RPMI7951 (cell line): ENCODE measurements at places on chromosomes 4 and X.

DNA sequence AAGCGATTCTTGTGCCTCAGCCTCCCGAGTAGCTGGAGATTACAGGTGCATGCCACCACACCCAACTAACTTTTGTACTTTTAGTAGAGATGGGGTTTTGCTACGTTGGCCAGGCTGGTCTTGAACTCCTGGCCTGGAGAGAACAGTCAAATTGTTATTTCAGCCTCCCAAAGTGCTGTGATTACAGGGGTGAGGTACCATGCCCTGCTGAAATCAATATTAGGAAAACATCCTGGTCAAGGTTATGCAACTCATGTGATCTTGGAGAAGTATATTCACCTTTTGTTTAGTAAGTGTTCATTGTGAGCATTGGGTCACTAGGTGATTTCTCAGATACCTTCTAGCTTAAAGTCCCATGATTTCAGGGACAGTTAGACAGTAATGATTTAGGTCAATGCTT, 167.8 kb downstream of the AASDH start:
- no peak for DNase-seq

- peak; percentile 88 for DNase-seq
These were observed 286.3 kb upstream of the AGA start for GRCh38 chr4:177728361-177729152.

DNA sequence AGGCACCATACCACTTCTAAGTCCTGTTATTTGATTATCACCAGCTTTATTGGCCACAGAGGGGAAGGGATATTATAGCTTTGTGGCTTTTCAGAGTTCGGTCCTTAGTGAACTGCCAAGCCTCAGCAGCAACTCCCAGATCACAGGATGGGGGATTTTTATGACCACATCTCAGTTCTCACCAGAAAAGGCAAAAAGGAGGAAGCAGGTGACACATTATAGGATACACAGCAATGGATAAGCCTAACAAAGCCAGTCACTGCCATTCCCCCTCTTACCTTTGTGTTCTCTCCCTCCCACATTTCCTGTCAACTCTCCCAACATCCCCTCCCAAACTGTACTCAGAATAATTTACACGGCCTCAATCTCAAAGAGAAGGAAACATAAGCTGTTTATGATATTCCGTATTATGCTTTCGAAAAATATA, 142.8 kb downstream of the MGST2 start:
- DNase-seq, result no peak

DNA sequence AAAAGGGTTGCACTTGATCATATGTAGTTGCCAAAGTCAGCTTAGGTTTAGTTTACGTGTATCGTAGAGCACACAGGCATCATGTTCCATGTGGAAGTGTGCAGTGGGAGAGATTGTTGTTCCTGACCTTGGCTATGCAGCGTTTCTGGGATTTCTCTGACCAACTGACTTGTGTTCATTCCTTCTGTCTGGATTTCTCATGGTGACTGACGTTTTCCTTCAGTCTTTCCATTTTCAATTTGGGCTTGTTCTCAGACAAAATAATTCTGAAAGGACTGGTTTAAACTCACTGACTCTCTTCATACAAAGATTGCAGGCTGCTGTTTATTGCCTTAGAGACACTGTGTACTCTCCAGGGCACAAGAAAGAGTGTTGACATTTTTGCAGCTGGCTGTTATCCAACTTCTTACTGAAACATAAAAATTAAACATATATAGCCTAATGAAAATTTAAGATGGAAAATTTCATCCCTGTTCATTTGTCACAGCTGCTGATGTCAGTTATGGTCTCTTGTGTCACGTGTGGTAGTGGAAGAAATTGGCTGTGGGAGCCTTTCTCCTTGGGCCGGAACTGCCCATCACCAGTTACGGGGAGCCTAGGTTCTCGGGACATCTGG, 95.4 kb downstream of the TNIP2 start:
- DNase-seq, result no peak

DNA sequence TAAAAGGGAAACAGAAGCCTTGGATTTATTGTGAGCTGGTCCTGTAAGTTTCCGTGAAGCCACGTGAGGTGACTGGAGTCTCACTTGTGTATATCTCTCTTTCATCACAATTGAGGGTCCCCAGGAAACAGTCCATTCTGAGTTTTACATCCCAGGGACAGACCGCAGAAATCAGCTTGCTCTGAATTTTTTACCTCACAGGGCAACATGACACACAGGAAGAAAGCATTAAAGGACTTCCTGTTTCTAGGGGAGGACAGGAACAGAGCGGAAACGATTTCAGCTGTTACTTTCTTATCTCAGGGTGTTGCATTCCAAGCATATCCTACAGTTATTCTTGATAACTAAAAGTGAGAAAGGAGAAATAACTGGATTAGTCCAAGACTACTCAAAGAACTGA, 553.5 kb downstream of the TRAM1L1 start:
- DNase-seq, result no peak

- no peak for DNase-seq
These were observed 87.2 kb upstream of the TFDP3 start for GRCh38 chrX:133305348-133305747.

GRCh38 chrX:121260596-121261240, 213.3 kb downstream of the GLUD2 start:
- peak; percentile 6 for DNase-seq

DNA sequence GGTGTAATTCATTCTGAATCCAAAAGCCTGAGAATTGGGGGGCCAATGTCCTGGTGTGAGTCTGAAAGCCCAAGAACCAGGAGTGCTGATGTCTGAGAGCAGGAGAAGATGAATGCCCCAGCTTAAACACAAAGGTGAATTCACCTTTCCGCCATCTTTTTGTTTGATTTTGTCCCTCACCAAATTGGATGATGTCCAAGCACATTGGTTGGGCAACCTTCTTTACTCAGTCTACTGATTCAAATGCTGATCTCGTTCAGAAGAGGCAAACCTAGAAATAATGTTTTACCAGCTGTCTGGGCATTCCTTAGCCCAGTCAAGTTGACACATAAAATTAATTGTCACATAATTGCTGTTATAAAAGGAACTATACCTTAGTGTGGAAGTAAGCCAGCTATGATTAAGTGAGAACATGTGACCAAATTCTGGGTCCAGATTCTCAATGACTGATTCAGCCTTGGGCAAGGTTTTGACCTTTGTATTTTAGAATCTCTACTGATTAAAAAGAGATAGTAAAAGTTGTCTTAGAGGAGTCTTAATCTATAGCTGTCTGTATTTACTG, 34.5 kb upstream of the SLC4A4 start:
- no peak for DNase-seq

DNA sequence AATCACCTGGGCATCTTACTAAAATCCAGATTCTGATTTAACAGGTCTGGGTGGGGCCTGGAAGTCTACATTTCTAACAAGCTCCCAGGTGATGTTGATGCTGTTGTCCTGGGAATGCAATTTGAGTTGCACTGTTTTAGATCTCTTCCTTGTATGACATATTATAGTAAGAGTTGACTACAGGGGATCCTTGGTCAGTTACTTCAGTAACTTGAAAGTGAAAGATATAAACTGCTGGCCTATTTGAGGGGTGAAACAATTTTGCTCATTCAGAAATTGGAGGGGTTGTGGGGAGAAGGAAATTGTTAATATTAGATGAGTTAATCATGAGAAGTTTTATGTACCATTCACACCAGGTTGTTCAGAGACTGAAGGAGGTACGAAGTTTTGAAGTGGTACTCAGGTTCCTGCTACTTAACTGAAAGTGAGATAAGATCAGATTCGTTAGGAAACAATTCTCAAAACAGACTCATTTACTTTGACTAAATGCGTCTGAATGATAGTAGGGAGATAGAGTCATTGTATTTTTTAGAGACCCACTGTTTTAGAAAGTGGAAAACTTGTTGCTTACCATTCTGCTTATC, 12.5 kb downstream of the SH2D1A start:
- DNase-seq, result no peak

- no peak for DNase-seq
These were observed 93.1 kb downstream of the ANTXR2 start for GRCh38 chr4:79979785-79980437.

- DNase-seq, result no peak
These were observed 1087.4 kb upstream of the SLIT2 start for GRCh38 chr4:19164334-19164733.

- no peak for DNase-seq
These were observed 57.3 kb downstream of the ABCG2 start for GRCh38 chr4:88101165-88101564.

DNA sequence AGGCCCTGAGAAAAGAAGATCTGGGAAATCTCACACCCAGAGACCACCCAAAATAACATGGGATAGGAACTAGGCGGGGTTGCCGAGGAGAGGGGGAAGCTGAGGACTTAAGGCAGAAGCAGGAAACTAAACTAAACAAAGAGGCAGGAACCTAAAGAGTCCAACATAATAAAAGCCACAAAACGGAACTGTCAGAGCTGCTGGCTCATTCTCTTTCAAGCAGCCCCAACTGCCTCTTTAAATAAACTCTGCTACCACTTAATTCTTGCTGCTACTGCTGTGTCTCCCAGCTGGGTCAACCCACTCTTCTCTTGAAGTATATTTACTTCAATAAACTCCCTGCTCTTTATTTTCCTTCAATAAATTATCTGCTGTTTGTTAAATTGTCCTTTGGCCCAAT, 44.5 kb downstream of the MAGEB16 start:
- no peak for DNase-seq

GRCh38 chr4:168384437-168385141, 66.0 kb upstream of the DDX60 start:
- DNase-seq, result peak; percentile 54

DNA sequence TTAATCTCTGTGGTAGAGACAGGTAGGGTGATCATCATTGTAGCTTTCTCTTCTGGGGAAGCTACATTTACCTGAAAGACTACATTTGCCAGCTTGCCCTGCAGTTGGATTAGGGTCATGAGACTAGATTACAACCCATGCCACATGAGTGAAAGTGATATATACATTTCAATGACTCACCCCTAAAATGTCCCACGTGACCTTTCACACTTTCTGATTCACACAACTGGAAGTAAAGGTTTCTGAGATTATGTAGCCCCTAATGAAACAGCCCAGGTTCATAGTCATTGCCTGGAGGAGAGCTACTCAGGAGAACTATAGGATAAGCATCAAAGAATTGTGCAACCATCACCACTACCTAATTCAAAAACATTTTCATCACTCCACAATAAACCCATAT, 17.8 kb downstream of the PDCL2 start:
- no peak for DNase-seq

GRCh38 chr4:154120690-154121345, 331.9 kb upstream of the SFRP2 start:
- no peak for DNase-seq

DNA sequence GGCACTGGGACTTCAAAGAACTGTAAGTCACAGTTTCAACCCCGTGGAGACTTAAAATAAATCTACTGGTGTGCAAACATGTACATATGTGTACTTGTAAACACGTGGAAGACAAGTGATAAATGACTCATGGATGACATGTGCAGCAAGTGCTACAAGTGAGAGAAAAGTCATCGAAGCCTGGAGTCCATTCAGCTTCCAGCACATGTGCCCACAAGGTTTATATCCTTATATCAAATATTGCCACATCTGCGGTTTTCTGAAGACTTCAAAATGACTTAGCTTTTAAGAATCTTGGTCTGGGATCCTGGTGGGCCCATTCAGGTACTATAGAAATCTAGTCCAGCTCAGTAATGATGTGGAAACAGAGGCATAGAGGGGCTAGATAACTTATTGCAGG, 33.0 kb upstream of the TTC29 start:
- DNase-seq, result no peak

DNA sequence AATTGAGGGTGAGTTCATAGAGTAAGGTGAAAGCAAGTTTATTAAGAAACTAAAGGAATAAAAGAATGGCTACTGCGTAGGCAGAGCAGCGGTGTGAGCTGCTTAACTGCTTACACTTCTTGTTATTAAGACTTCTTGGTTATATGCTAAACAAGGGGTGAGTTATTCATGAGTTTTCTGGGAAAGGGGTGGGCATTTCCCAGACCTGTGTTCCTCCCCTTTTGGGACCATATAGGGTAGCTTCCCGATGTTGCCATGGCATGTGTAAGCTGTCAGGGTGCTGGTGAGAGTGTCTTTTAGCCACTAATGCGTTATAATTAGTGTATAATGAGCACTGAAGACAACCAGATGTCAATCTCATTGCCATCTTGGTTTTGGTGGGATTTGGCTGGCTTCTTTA, 126.5 kb downstream of the ARSF start:
- no peak for DNase-seq

DNA sequence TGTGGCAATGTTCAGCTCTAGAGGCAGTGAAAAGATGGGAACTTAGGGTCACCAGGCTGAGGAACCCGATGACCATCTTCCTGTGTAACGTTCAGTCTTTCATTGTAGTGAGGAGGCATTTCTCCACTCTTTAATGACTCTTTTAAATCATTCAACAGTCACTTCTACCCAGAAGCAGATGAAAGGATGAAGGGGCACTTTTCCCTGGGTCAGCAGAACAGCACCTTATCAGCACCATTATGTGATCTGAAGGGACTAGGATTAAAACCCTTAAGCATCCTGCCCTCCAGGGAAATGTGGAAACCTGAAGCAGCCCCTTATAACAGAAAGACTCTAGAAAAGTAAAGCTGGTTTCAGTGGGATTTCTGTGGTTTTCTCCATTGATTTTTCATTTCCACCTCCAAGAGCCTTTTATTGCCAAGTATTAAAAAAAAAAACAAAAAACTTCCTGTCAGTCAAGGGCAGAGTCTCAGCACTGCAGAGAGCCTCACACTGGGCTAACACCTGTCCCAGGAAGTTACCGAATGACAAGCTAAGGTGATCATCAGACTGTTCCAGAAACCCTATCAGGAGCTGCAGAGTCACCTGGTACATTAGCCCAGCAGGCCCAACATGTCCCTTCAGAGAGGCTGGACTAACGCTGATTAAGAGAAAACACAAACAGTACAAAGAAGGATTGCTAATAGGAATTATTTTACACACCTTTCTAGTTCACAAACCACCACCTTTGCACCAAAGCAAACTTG, 185.9 kb downstream of the SHROOM3 start:
- DNase-seq, result no peak

GRCh38 chrX:131862321-131862720, 160.8 kb upstream of the STK26 start:
- DNase-seq, result no peak

DNA sequence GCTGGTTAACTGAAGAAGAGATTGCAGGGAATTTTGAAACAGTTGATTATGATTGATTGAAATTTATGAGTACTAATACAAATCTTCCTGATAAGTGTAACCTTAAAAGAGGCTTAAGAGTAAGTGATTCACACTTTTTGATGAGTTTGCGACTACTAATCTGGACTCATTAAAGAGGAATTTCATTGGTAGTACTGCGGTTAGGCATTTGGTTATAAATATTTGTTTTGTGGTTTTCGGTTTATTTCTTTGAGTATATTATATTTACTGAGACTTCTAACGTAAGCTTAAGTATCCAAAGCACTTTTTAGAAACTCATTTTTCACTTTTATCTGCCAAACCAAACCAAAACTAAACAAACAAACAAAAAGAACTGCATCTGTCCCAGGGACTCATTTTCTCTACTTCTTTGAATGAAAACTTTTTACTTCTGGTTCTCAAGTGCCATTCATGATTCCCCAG, 20.7 kb downstream of the SLIT2 start:
- no peak for DNase-seq
